RWPE1 (cell line): ENCODE measurements at places on chromosomes 1 and 21.
A peak's percentile ranks its signal among the peaks of the same experiment; 100 is the strongest.

DNA sequence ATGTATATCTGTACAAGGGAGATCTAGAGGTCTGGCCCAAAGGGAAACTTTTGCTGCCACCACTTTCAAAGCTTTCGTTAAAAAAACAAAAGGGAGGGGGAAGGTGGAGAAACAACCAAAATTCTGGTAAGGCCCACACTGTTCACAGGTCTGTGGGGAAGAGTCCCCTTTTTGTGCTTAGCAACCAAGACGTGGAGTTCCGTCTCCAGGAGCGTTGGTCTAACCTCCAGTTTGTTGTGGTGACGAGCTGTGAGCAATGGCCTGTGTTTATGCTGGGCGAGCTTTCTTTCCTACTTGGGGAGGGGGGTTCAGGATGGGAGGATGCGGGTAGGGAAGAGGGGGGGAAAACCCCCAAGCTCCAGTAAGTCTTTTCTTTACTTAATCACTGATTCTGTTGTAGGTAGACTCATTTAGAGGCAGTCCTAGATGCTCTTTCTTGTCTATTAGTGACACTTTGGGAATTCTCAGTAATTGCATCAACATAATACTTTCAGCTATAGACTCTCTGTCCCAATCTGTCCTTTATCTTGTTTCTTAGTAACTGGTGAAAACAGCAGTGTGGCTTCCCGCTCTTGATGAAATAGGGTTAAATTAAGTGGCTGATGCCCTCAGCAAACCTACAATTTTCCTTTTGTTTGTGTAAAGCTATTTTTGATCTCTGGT lies 1.5 kb downstream of the HIPK1 start:
- peak; percentile 46 for DNase-seq

- no peak for DNase-seq
Measured at GRCh38 chr1:233897325-233898162, 6.9 kb upstream of the SLC35F3 start.

- DNase-seq: no peak
Measured at GRCh38 chr1:54570161-54570560, 22.1 kb downstream of the ACOT11 start.

DNA sequence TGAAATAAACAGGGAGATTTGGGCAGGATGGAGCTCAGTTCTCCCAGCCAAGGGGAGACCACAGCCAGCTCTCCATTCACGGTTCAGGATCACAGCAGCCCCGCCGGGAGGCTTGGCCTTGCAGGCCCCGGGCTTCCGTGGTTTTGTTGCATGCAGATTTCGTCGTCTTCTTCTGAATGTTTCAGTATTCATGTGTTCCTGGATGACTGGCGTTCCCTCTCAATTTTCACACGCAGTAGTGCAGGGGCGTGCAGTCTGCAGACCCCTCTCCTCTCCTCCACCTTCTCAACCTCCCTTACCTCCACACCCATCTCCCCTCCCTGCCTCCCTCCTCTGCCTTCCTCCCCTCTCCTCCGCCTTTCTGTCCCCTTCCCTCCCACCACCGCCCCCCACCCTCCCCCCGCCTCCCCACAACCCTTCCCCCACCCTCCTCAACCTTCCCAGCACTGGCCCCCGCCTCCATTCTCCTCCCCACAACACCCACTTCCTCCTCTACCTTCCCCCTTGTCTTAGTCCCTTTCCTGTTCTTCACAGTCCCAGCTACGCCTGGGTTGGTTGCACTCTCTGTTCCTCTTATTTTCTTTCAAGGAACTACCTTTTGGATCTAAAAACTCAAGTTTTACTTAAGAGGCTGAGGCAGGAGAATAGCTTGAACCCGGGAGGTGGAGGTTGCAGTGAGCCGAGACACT lies 8.4 kb upstream of the SLC19A1 start:
- DNase-seq: no peak

- DNase-seq: no peak
Measured at GRCh38 chr1:74818661-74819456, 85.9 kb downstream of the TYW3 start.

DNA sequence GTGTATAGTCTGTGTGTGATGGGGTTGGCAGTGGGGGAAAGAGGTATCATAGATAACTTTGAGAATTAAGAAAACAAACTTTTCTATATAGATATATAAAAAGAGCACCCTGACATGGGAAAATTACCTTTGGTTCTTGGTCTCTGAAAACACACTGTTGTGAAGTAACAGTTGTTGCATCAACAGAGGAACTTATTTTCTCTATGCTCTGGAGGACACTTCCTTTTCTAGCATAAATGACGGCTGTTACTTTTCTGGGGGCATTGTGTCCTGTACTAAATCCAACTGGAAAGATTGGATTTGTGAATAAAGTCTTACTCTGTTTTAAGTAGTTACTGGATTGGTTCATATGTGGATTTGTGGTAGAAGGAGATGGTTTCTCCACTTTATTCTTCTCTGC lies 12.6 kb downstream of the LRIF1 start:
- no peak for DNase-seq

DNA sequence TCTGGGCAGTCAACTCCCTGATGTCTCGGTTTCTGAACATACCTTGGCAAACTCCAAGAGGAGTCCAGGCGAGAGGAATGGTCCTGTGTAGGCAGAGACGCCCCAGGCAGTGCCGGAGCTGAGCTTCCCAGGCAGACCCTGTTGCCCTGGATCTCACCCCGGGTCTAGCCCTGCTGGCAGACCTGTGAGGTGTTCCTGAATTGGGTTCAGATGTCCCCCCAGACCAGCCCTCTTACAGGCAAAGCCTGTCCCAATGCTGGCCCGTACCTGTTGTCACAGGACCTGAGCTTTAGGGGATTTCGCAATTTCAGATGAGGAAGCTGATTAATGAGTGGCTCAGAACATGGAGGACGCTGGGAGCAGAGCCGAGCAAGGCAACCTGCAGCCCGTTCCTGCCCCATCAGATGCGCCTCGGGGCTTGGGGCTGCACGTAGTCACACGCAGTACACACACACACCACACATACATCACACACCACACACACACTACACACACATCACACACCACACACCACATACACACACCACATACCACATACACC lies 38.5 kb upstream of the PDE9A start:
- DNase-seq: peak; percentile 78

DNA sequence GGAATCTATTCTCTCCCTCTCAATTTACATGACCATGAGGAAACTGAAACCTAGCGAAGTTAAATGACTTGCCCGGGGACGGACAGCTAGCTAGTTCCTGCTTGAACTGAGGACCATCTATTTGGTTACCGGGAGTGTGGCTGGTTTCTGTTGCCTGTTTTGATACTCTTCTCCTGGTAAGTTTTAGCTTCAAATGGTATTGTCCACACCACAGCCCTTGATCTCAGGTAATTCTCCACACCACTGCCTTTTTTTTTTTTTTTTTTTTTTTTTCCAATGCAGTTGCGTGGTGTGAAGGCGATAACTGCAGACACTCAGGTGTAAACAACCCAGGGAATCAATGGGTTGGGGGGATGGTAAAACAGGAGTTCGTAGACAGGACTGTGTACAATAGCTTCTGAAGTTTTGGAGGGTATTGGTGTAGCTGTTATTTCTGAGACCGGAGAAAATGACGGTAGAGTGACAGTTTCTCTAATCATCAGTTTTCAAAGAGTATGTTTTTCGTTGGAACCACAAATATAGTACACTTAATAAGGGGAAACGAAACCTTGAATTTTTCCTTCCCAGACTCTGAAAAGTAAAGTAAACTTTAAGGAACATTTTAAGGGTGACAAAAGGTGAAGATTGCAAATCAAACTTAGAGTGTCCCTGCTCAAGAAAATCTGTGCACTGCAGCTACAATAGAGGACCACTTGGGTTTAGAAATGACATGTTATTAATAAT lies 125.3 kb upstream of the CACYBP start:
- DNase-seq: no peak

DNA sequence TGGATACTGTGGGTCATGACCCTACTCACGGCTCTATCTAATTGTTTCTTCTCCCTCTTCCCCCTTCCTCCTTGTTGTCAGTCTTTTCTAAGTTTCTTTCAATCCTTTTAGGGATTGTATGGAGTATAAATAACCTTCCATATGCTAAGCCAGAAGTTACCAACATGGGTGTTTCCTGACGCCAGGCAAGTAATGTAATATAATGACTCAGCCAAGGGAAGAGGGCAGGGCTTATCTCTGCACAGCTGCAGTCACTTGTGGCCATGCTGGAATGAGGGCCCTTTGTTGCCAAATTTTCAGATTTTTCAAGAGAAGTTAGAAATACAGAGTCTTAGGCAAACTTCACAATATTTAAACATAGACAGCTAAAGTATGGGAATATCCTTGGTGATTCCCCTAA lies 194.6 kb downstream of the ST6GALNAC3 start:
- no peak for DNase-seq

DNA sequence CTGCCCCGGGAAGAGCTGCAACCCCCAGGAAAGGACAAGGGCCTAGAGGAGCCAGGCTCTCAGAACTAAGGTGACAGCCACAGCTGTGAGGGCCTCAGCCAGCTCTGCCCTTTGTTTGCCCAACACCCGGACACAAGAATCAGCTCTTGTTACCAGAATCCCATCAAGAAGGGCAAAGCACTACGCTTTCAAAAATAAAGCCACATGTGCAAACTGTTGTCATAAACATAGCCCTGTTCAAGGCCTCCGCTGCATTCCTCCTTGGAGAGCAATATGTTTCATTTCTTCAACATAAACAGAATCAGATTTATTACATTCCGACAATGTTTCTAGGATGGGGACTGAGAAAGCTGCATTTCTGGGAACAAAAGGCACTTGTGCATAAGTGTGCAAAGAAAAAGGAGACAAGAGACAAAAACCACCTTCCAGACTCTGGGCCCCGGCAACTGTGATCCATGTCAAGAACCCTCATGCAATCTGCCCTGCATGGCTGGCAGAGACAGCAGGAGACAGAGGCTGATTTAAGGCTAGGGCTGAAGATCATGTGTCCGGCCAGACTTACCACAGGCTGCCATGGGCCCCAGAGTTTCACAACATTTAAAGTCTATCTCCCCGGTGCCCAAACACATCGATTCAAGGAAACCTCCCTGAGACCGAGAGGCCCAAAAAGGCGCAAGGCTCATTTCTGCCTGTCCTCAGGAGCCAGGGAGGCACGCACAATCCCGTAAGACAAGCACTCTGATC lies 71.0 kb downstream of the SSBP3 start:
- DNase-seq: no peak

DNA sequence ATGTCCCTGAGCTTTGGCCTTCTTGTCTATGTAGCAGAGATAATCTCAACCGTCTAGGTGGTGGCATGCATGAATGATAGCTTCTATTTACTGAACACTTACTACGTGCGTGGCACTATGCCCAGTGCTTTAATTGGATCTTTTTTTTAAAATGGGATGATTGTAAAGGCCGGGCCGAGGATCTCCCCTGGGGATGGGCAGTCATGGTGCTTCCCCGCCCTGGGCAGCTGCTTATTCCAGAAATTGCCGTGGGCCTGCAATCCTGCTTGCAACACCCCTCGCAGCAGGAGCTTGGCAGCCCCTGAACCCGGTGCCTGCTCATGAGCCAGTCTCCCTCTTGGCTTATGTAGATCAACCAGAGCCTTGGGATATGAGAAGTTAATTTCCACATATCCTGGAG lies 360.7 kb downstream of the CAMTA1 start:
- no peak for DNase-seq

- no peak for DNase-seq
Measured at GRCh38 chr21:30233228-30234020, 17.5 kb upstream of the CLDN8 start.

- DNase-seq: no peak
Measured at GRCh38 chr1:168488138-168488537, 55.7 kb downstream of the XCL2 start.

- DNase-seq: no peak
Measured at GRCh38 chr1:156048663-156049258, 4.8 kb downstream of the UBQLN4 start.

- peak; percentile 25 for DNase-seq
Measured at GRCh38 chr1:38512789-38513188, 346.8 kb downstream of the RRAGC start.

- no peak for DNase-seq
Measured at GRCh38 chr21:33080776-33081175, 10.8 kb downstream of the OLIG1 start.

- DNase-seq: no peak
Measured at GRCh38 chr1:53769780-53770179, 30.8 kb upstream of the GLIS1 start.

DNA sequence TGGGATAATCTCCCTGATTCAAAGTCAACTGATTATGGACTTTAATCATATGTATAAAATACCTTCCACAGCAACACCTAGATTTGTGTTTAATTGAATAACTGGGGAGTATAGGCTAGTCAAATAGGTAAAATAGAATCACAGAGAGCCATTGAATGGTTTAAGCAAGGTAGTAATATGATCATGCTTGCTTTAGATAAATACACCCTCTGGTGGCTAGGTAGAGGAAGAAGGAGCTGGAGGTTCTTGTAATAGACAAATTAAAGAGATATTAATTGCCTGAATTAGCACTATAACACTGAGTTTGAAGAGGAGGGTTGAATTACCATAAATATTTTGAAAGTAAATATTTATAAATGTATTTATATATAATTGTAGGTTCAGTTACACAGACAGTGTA lies 40.3 kb downstream of the DIRAS3 start:
- peak; percentile 45 for DNase-seq

- no peak for DNase-seq
Measured at GRCh38 chr1:116806245-116806644, 52.0 kb downstream of the CD2 start.

- DNase-seq: no peak
Measured at GRCh38 chr1:218517459-218517858, 172.3 kb downstream of the TGFB2 start.

- peak; percentile 45 for DNase-seq
Measured at GRCh38 chr1:243596431-243597062, 253.5 kb downstream of the AKT3 start.

GRCh38 chr1:64679177-64679576 lies 65.7 kb upstream of the RAVER2 start:
- no peak for DNase-seq

DNA sequence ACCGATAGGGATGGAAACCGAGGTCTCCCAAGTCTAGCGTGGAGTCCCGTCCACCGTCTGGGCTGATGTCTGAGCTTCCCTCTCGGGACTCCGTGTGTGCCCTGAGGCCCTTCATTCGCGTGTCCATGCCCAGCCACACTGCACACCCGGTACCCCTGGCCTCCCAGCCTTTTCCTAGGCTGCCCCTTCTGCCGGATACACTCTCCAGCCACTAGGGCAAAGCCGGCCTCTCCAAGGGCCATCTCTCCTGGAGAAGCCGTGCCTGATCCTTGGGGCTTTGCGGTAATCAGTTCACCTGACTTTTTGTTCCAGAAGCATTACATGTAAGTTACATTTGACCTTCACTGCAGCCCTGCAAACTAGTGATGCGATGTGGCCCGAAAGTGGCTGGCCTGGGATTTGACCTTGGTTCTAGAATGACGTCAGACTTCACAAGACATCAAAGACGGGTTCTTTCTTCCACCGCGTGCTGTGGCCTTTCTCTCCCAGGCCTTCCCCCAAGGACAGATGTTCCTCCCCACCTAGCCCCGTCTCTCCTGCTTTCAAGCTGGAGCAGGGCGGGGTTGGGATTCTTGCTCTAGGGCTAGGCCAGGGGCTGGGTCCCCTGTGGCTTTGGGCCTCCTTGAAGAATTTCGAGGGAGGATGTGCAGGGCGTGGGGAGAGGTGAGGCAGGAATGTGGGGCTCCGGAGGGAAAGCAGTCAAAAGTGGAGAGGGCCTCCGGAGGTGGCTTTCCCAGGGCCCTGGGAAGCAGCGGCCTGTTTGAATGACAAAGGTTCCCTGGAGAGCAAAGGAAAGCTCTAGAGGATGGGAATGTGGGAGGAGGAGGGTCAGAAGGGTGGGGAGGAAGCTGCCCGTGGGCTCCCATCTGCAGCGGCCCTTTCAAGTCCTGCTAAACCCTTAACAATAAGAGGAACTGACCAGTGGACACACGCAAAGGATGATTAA lies 49.7 kb upstream of the SLC2A1 start:
- DNase-seq: no peak
